ENCODE measurements at places on chromosomes 6 and 20.

DNA sequence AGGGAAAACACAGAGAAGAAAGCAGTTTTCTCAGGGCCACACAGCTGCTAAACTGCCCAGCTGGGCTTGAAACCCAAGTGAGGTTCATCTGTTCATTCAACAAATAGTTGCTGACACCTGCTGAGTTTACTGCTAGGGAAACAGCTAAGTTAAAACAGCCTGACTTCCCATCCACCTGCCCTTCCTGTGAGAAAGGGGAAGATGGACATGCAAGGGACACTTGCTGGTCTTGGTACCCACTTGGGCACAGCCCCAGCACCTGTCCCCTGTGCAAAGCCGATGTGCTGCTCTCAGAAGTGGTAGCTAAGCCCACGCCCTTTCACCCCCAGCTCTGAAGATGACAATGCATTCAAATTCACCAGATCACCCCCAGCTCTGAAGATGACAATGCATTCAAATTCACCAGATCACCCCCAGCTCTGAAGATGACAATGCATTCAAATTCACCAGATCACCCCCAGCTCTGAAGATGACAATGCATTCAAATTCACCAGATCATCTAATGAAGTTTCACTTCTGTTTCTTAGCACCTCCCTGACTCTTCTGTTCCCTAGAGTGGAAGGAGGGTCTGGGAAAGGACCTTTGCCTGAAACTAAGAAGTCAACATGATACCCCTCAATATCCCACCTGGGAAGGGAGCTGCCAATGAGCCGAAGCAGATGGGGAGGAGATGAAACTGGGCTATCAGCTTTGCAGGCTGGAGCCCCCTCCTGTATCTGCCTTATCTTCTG is 46.0 kb upstream of the TOP1 start:
- DNase-seq: no peak

GRCh38 chr6:139857143-139857542 is 482.7 kb upstream of the CITED2 start:
- DNase-seq: no peak

- DNase-seq: no peak
Observed at GRCh38 chr6:129679275-129679674, 30.7 kb downstream of the ARHGAP18 start.

DNA sequence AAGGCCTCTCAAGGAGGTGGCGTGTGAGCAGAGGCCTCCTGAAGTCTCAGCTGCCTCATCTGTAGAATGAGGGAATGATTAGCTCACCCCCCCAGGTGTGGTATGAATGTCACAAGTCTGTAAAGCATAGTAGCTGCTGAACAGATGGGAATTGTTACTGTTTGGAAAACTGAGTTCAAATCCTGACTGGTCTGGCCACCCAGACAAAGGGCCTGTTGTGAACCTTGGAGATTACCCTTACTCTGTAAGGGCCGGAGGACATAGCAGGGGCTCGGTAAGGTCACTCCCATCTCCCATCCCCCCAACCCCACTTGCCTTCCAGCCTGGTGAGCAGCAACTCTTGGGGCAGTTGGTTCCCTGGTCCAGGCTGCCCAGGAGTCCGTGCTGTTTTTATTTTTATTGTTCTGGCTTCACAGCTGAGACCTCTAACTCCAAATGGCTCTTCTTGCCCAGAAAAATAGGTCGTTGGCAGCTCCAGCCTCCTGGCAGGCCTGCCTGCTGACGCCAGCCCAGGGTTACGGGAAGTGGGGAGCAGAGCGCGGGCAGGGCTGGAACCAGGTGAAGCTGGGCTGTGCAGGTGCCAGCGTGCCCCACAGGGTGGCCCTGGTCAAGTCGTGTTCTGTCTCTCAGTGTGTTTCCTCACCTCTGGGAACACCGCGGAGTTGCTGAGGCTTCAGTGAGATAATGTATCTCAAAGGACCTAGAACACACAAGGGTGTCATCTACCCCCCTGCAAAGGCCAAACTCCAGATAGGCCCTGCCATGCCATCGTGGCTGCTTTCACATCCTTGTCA is 4.5 kb upstream of the SIRPA start:
- no peak for DNase-seq

GRCh38 chr6:8642131-8642530 is 206.8 kb upstream of the SLC35B3 start:
- no peak for DNase-seq

DNA sequence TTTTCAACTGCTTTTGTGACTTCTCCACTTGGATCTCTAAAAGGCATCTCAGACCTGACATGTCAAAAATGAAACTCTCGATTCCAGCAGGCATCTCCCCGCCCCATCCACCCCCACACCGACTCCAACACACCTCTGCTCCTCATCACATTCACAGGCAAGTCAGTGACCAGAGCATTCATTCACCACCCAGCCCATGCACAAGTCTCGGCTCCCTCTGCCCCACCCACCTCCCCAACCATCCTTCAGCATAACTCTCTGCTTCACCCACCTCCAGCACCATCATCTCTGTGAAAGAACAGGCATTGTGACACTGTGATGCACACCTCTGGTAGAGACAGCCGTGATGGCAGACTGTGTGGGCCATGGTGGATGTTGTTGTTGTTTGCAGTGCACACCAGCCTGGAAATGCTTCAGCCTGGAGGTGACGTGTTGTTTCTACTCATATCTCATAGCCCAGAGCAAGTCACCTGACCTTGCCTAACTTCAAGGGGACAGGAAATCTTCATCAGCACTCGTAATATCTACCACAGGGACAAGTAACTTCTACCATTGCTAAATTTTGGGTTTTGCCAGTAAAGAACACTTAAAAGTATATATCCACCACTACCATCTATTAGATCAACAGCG is 56.5 kb downstream of the ANKRD60 start:
- DNase-seq: no peak

DNA sequence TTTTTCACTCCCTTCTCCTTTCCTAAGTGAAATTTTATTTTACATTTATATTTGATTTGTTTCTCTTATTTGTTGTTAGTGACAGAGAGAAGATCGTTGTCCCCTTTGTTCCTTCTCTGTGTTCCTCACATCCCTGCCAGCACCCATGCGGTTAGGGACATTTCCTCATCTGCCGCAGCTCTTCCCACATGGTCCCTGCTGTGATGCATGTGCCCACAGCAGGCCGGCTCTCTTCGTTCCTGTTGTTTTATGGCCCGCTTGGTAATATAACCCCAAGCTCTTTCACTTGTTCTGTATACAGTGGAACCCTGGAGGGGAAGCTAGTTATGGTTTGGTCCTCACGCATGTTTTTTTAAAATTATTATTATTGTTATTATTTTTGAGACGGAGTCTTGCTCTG is 23.6 kb downstream of the DTD1 start:
- DNase-seq: no peak

GRCh38 chr6:166221040-166221439 is 53.4 kb upstream of the TBXT start:
- DNase-seq: no peak

GRCh38 chr6:142773324-142773723 is 171.7 kb downstream of the HIVEP2 start:
- no peak for DNase-seq

- no peak for DNase-seq
Observed at GRCh38 chr6:154986787-154987235, 8.3 kb upstream of the TIAM2 start.

GRCh38 chr20:13029687-13030375 is 21.1 kb downstream of the SPTLC3 start:
- no peak for DNase-seq

GRCh38 chr6:170206851-170207431 is 83.9 kb downstream of the DLL1 start:
- DNase-seq: no peak

- no peak for DNase-seq
Observed at GRCh38 chr6:4658486-4658885, 117.7 kb upstream of the CDYL start.

GRCh38 chr20:36004045-36004444 is 35.7 kb downstream of the CNBD2 start:
- no peak for DNase-seq

- DNase-seq: no peak
Observed at GRCh38 chr6:46130666-46131065, 877 bp downstream of the ENPP4 start.

- DNase-seq: no peak
Observed at GRCh38 chr6:16639684-16640480, 121.4 kb downstream of the ATXN1 start.

- no peak for DNase-seq
Observed at GRCh38 chr20:9627219-9627618, 112.8 kb downstream of the LAMP5 start.

DNA sequence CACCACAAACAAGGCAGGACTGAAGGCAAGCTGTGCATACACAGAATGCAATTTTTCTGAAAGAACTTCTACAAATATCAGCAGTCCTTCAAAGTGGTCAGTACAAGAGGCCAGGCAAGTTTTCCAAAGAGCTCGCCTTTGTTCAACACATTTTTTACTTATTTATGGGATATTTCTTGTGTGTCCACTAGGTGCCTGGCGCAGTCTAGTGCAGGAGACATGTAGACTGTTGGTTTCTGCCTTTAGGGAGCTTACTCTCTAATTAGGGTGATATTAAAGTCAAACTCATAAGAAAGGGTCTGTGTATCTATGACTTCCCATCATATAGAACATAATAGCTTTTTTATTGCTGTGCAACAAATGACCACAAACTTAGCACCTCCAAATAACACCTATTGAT is 21.2 kb upstream of the VEGFA start:
- no peak for DNase-seq

GRCh38 chr20:9093218-9093957 is 24.5 kb downstream of the PLCB4 start:
- no peak for DNase-seq

DNA sequence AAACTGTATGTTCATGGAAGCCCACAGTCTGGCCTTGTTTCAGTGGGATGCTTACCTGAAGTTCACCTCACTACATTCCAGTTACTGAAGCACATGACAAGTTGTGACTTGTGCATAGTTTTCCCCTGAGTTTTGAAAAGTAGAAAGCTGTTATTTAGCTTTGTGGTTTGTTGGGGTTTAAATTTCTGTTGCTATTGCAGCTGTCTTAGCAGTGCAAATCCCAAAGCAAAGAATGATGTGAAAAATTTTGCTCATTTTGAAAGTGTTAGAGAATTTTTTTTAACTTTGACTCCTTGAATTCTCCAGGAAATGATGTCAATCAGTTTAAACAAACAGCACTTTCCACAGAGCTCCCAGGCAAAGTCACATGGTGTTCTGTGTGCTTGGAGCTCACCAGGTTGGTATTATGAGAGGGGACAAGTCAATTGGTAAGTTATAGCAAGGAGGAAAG is 268.4 kb downstream of the ADGRG6 start:
- DNase-seq: no peak

- DNase-seq: peak; percentile 46
Observed at GRCh38 chr6:36912586-36912985, 26.8 kb downstream of the C6orf89 start.

DNA sequence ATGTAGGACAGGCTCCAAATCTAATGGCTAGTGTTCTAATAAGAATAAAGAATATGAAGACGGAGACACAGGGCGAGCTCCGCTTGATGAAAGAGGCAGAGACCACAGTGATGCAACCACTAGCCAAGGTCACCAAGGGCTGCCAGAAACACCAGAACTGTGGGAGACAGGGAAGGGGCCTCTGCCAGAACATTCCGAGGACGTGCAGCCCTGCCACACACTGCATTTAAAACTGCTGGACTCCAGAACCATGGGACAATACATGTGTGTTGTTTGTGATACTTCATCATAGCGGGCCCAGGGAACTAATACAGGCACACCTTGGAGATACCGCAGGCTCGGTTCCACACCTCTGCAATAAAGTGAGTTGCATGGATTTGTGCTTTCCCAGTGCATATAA is 2.9 kb upstream of the THBS2 start:
- no peak for DNase-seq

- DNase-seq: no peak
Observed at GRCh38 chr6:34385793-34386195, 6.7 kb downstream of the NUDT3 start.

DNA sequence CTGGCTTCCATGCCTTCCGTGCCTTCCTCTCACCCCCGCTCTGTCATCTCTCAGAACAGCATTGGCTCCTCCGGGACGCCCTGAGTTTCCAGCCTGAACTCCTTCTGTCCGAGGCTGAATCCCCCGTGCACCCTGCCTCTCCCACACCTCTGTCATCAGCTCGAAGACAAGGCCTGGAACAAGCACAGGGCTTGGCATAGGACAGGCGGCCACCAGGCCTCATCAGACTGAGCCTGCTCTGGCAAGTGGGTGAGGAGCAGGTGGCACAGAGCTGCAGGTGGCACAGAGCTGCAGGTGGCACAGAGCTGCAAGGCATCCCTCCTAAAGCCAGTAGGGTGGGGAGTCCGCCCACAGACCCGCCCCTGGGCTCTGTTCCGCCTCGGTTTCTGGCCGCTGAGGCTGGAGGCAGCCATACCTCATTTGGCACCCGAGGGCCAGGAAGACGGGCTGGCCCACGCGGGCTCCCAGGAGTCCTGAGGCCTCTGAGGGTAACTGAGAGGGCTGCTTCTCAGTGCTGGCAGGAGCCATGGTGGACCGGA is 60.2 kb downstream of the EZR start:
- no peak for DNase-seq

DNA sequence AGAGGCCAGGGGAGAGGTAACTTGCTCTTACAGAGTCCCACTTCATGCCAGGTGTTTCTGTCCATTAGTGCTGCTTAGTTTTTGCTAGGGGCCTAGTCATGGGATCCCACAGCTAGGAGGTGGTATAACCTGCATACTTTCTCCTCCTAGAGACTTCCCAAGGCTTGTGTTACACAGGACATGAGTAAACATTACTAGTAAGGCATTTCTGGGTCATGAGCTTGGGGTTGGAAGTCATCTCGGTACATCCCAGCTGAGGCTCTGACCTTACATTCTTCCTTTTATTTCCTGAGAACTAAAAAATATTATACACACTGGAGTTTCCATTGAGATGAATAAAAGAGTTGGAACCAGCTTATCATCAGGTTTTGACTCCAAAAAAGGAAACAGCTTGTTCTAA is 20.9 kb upstream of the PNPLA1 start:
- DNase-seq: no peak

- DNase-seq: no peak
Observed at GRCh38 chr20:52168116-52168515, 23.5 kb downstream of the ZFP64 start.

- peak; percentile 62 for DNase-seq
Observed at GRCh38 chr6:167350731-167351655, 26.1 kb downstream of the TTLL2 start.

- DNase-seq: no peak
Observed at GRCh38 chr6:29958921-29959320, 16.6 kb downstream of the HLA-A start.

DNA sequence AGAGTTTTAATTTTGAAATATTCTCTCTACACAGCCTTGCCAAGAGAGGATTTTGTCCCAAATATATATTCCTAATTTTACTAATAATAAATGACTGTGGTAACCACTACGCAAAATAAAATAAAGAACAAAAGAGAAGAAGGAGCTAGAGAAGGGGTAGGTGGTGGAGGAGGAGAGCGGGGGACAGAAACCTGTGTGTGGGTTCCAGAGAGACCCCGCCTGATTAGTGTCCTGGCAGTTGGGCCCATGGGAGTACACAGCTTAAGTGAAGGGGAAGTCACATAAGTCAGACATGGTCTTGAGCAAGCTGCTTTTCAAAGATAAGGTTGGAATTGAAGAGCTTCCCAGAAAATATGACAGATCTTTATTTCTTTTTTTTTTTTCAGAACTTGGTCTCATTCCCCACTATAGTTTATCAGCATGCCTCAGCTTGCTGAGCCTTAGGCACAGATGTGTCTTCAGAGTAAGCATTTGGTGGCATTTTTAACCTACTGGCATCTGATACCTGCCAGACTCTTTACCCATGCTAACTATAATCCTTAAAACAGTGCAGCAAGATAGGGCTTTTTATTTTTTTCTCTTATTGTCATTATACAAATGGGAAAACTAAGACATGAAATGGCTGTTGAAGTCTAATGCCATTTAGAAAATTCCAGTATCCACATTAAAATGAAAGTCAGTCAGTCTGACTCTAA is 9.6 kb upstream of the RHAG start:
- DNase-seq: no peak

GRCh38 chr20:32164984-32165735 is 42.4 kb downstream of the PLAGL2 start:
- DNase-seq: no peak
